ENCODE measurements at places on chromosomes 7 and 10. TPM values are rescaled to one million over a fixed set of nuclear protein-coding genes. Genes with fewer than 3 reads are reported as not detected.

- DNase-seq, result no peak
These were observed 110.3 kb downstream of the MKX start for GRCh38 chr10:27635290-27635689.

DNA sequence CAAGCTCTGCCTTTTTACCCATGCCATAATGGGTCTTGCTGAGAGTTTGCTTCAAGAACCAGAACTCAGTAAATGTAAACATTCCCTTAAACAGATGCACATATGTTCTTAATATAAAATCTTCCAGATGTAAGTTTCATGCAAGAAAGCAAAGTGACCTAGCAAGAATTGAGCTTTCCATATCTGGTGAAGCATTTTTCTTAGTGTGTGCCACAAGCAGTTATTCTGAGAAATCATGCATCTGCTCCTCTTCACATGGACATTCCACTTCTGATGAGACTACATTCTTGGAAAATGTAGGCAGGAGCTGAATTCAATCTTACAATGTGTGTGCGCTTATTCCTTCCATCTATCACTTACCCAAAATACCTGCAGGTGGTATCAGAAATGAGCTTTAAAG is 227.8 kb upstream of the LRRTM3 start:
- DNase-seq, result no peak

FAM237B gene
- not detected for total RNA-seq

- peak; percentile 18 for DNase-seq
These were observed 30.6 kb upstream of the PCBD1 start for GRCh38 chr10:70918851-70919530.

GRCh38 chr10:130726996-130727725 is 584.4 kb downstream of the TCERG1L start:
- DNase-seq, result no peak

DNA sequence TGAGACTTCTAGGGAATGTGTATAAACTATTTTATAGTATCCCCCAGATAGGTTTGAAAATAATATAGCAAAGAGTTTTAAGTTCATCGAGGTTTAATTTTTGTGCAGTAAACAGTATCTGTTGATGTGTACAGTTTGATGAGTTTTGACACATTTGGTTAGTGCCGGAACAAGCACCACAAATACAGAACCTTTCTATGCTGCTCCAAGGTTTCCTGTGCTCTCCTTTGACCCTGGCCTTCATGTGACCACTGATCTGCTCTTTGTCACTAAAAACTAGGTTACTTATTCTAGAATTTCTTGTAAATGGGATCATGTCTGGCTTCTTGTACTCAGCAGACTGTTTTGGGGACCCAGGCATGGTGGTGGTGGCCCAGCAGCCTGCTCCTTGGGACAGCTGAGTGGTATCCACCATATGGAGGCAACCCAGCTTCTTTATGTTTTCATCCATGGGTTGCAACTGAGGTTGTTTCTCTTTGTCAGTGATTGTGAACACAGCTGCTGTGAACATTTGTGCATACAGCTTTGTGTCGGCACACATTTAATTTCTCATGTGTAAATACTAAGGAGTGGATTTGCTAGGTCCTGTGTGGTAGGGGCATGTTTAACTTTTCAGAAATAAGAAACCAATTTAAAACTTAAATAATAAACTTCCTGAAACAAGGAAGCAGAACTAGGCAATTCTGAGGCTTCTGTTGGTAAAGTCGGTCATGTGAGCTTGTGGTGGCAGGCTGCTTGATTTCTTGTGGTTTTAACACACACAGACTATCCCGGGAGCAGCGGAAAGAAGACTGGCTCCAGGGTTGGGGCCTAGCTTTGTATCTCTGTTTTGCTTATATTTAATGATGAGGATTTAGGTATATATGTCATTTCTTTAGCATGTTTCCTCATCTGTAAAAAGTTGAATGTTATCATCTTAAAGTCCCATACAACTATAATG is 219.4 kb downstream of the ABCA13 start:
- DNase-seq, result no peak

- no peak for DNase-seq
These were observed 155.2 kb upstream of the BMPER start for GRCh38 chr7:33750177-33750576.

GRCh38 chr10:48251525-48252353 is 22.8 kb downstream of the FRMPD2 start:
- DNase-seq, result no peak

MEOX2 gene
- total RNA-seq, result 0.16 TPM

ELFN1 gene
- 9.5 TPM for total RNA-seq

DNA sequence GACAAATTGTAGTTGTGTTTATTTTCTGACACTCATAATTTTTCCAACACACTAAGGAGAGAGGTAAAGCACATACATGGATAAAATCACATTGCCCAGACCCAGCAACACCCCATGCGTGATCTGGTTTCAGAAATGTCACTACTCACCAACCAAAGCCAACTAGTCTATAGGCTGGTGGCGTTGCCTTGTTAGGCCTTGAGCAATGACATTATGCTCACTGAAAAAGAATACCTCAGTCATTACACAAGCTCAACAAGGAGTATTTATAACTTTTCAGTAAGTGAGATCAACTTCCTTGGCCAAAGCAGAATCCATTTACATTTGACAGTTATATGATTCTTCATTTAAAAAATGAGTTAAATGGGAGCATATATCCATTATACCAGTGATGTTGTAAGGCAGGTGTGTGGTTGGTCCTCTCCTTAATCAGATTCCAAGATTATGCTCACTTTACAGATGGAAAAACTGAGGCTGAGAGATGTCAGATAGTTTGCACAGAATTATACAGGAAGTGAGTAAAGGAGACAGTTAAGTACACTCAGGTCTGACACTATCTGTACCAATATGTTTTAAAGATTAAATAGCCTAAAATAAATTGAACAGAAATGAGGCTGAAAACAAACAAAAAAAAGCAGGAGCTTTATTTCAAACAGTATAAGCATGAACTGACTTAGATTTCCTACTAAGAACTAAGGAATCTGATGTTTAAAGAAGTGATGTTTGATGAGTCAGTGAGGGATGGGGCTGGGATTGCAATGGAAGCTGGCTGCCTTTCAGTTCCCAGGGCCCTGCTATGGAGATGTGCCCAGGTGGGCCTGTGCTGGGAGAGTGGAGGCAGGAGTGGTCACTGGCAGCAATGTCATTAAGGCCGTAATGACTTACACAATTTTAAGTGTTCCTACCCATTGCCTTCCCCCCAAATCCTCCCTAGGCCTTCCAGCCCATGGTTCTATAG is 118.3 kb downstream of the RAPGEF5 start:
- no peak for DNase-seq

DNA sequence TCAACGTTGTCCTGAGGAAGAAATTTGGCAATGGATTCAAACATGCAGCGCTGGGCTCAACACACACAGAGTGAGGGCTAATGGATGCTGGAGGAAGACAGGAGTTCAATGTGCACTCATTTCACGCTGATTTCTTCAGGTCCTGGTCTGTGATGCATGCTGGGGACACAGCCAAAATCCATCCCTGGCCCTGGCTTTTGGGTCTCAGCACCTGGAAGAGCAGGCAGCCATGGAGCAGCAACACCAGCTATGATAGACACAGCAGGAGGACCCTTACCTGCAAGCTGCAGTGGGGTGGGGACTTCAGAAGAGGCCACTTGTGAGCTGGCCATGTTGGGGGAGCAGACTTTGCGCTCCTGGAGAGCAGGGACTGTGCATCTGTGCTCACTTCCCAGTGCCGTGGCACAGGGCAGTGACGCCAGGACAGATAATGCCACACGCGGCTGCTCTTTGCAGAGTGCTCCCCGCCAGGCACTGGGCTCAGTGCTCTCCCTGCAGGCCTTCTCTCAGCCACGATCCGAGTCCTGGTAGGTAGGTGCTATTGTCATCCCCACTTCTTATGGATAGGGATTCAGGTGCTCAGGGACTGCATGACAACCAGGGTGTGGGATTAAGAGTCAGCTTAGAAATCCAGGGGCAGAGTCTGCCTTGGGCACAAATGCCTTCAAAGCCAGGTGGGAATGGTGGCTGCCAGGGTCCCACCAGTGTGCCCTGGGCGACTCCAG is 138.8 kb upstream of the UNC5B start:
- no peak for DNase-seq

- no peak for DNase-seq
These were observed 16.5 kb downstream of the PLXDC2 start for GRCh38 chr10:19832699-19833098.

Data from occipital lobe (tissue), 3 donors.